ENCODE measurements at places on chromosomes 5 and 9.

DNA sequence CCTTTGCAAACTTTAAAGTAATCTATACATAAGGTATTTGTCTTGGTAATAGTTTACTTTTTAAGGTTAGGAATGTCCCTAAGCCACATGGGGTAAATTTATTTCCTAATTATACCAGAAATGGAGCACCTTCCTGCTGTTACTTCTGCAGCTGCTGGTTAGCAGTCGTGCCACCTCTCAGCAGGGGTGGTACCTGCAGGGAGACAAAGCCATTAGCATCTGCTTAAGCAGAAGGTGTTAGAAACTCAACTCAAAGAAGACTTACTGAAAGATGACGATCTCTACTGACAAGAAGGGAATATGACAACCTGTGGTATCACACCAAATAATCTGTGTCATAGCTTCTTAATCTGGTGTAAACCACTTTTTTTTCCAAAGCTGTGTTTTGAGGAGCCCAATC lies 173.7 kb downstream of the BRINP1 start:
- no peak for DNase-seq

GRCh38 chr9:77449240-77450084 lies 198.7 kb downstream of the GNA14 start:
- DNase-seq, result no peak

- DNase-seq, result no peak
These were observed 681.9 kb upstream of the C9orf72 start for GRCh38 chr9:28255174-28255573.

- peak; percentile 65 for DNase-seq
These were observed 379.6 kb downstream of the MLLT3 start for GRCh38 chr9:20242510-20243189.

DNA sequence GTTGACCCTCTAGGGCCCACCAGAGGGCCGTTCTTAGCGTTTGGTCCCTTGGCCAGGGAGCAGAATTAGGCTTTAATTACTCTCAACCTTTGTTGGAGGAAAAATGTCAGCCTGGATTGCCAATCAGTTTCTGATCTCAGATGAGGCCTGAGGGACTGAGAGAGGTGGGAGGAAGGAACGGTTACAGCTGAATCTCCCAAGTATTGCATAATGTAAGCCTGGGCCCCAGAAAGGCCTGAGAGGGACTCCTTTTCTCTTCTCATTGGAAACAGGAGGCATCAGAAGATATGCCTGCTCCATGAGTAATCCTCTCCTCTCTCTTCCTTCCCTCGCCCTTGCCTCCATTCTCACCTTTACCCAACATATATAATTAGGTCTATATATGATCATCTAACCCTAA lies 105.7 kb downstream of the INSYN2B start:
- no peak for DNase-seq

DNA sequence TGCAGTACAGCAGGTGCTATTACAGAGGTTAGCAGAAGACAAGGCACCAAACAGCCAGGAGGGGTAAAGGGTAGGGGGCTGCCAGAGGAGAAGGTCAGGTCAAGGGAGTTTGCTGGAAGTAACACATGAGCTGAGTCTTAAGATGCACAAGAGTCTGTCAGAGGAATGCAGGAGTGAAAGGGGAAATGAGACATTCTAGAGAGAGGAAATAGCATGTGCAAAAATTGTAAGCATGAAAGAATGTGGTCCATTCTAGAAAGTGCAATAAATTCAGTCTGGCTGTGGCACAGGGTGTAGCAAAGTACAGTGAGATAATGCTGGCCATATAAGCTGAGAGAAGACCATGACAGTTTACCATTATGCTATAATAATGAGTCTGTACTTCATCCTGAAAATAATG lies 6.6 kb downstream of the GOLGA1 start:
- no peak for DNase-seq

- no peak for DNase-seq
These were observed 1.5 kb downstream of the SH3GLB2 start for GRCh38 chr9:129026442-129027223.

DNA sequence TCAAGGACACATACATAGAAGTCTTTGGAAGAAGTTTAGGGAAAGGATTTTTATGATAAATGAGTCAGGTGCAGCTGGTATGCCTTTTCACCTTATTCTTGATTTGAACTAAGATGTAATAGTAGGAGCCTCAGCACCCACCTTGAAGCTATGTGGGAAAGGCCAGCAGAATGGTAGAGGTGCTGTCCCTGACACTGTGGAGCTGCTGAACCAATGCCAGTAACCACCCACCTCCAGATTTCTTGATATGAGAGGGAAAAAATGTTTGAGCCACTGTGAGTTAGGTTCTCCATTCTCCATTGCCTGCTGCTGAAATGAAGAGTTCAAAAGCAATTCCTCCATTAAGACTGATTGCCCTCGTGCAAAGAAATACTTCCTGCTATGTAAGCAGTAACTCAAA lies 12.2 kb upstream of the HMGCR start:
- no peak for DNase-seq

GRCh38 chr5:6772886-6773285 lies 59.7 kb downstream of the TENT4A start:
- no peak for DNase-seq

DNA sequence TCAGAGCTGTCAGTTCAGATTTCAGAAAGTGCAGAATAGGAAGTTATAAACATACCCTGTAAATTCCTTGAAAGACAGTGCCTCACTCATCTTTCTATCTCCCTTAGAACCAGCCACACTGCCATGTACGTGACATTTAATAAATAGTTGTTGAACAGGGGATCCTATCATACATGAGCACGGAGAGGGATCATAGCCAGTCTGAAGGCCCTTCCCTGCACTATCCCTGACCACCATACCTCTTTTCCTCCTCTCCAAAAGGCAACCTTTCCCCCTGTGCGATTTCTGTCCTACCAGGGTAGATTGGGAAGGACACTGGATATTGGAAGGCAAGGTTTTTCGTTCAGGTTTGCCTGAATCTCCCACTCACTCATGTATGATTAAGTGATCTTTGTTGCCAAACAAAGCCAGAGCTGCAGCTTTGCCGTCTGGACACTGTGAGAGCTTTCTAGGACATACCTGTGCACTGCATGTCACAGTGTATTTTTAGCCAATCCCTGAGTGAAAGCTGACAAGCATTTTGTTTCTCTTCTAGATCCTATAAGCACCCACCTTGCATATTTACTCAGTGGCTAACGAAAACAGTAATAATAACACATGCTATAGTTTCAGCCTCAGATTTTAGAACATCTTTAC lies 986.5 kb upstream of the WWC1 start:
- DNase-seq, result no peak

DNA sequence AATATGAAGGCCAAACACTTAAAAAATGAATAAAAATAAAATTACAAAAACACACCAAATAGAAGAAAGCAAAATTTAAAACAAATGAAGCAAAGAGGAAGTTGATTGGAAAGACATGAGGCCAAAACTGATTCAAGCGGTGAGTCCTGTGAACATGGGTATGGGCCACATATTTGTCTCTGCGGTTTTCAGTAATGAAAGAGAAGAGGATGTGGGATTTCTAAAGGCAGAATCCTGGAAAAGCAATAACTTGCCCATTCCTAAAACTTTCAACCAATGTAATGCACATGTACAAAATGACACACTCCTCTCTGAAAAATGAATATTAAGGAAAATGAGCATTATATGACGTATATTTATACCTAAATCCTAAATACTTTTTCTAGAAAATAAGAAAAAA lies 263.7 kb downstream of the SEMA5A start:
- DNase-seq, result no peak

GRCh38 chr5:10627160-10627701 lies 63.4 kb downstream of the ANKRD33B start:
- no peak for DNase-seq

- DNase-seq, result no peak
These were observed 83.8 kb downstream of the ANKRD33B start for GRCh38 chr5:10647640-10648039.

DNA sequence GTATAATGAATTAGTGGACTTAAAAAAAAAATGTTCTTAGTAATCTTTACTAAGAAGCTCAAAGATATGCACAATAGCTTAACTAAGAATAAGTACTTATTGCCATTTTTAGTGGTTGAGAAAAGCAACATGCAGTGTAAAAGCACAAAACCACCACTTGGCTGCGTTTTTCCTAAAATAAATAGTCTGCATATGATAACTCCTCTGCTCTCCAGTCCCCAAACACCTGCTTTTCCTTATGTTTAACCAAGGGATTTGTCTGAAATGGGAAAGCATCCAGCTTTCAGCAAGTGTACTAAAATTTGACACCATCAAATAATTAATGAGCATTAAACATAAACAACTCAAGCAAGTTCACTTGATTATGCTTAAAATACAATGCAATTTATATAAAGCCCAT lies 41.4 kb downstream of the PSIP1 start:
- DNase-seq, result no peak

GRCh38 chr9:38651400-38652042 lies 31.1 kb upstream of the ANKRD18A start:
- DNase-seq, result no peak

DNA sequence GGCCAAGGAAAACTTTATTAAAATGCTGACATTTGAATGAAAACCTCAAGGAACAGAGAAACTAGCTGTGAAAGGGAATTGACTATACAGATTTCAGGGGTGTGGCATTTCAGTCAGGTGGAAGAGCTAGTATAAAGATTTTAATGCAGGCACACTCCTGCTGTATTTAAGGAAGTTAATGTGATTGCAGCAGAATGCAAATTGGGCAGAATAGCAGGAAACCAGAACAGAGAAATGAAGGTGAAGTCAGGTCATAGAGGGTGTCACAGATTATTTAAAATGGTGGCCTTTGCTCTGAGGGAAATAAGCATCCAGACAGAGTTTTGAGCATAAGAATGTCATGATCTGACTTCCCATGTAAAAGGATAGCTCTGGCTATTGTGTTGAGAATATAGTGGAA lies 898.1 kb upstream of the WWC1 start:
- DNase-seq, result no peak

GRCh38 chr5:127031147-127031862 lies 947 bp upstream of the MARCHF3 start:
- DNase-seq, result peak; percentile 53
